Type B pancreatic cell (in vitro differentiated cells): ENCODE measurements at places on chromosomes 5 and 9. TPM values are rescaled to one million over a fixed set of nuclear protein-coding genes. Genes with fewer than 3 reads are reported as not detected.

GRCh38 chr5:177472460-177473442, 683 bp downstream of the DBN1 start:
- peak overlapping the region; percentile 85 for H3K4me3 ChIP-seq
- H3K27me3 ChIP-seq, result no peaks in the 10 kb centered on the region
- peak overlapping the region; percentile 26 for H3K27ac ChIP-seq
- DNase-seq, result no peak
- peaks cover 8% of the 10 kb centered on the region for H3K36me3 ChIP-seq
- H3K4me1 ChIP-seq, result peaks cover 29% of the 10 kb centered on the region

DNA sequence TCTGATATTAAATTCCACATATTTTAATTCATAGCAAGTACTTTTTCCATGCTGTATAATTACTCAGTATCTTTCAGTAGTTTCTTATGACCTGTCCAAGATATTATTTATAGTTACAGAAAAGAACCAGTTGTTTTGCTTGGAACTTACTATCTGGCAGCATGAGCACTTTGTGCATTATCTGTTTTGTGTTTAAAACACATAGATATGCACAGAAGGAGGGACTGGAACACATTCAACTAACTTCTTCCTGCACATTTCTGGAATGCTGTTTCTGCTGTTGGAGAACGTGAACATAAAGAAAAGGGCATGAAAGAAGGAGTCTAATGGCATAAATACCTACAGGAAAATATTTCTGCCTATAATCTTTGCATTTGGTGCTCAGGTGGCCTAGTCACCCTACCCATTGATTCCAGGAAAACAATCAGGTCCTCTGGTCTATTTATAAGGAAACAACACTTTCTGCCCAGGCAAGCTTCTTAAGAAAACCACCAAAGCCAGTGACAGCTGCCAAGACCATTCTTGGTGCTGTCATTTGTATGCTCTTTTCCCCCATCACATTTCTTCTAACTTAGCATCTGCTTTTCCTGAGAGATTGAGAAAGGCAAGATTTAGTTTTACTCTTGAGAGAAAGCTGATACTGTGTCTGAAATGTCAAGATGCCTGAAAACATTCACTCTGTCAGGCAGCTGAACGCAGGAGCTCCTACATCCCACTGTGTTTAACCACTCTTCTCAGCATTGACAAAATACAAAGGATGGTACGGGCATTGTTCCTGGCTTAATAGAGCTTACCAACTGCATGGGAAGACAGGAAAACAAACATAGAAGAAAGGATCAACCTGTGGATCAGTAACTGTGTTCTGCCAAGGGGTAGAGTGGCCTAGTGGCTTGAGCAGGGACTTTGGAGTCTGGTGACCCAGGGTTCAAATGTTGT, 40.3 kb downstream of the RAB3C start:
- DNase-seq, result no peak
- H3K27ac ChIP-seq, result no peak overlapping the region
- H3K36me3 ChIP-seq, result no peaks in the 10 kb centered on the region
- no peak overlapping the region for H3K4me3 ChIP-seq

DNA sequence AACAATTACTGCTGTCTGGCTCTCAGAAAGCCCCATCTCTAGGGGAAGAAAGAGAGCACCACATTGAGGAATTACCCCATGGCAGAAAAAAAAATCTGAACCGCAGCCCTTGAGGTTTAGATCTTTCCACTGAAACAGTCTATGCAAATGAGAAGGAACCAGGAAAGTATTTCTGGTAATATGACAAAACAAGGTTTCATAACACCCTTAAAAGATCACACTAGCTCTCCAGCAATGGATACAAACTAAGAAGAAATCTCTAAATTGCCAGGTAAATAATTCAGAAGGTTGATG, 427.1 kb downstream of the PRELID2 start:
- no peaks in the 10 kb centered on the region for H3K27me3 ChIP-seq
- DNase-seq, result no peak
- no peaks in the 10 kb centered on the region for H3K4me1 ChIP-seq
- H3K36me3 ChIP-seq, result no peaks in the 10 kb centered on the region
- no peak overlapping the region for H3K4me3 ChIP-seq
- H3K27ac ChIP-seq, result no peak overlapping the region

- no peak overlapping the region for H3K27ac ChIP-seq
- H3K4me1 ChIP-seq, result no peaks in the 10 kb centered on the region
- H3K27me3 ChIP-seq, result peaks cover 15% of the 10 kb centered on the region
- DNase-seq, result peak; percentile 76
- no peaks in the 10 kb centered on the region for H3K36me3 ChIP-seq
- no peak overlapping the region for H3K4me3 ChIP-seq
Observed at GRCh38 chr5:141040093-141040770, 10.9 kb upstream of the PCDHB1 start.

- H3K4me3 ChIP-seq, result no peak overlapping the region
- H3K27me3 ChIP-seq, result no peaks in the 10 kb centered on the region
- DNase-seq, result no peak
- H3K27ac ChIP-seq, result no peak overlapping the region
Observed at GRCh38 chr9:128528445-128529160, 23.8 kb upstream of the SPTAN1 start.

DNA sequence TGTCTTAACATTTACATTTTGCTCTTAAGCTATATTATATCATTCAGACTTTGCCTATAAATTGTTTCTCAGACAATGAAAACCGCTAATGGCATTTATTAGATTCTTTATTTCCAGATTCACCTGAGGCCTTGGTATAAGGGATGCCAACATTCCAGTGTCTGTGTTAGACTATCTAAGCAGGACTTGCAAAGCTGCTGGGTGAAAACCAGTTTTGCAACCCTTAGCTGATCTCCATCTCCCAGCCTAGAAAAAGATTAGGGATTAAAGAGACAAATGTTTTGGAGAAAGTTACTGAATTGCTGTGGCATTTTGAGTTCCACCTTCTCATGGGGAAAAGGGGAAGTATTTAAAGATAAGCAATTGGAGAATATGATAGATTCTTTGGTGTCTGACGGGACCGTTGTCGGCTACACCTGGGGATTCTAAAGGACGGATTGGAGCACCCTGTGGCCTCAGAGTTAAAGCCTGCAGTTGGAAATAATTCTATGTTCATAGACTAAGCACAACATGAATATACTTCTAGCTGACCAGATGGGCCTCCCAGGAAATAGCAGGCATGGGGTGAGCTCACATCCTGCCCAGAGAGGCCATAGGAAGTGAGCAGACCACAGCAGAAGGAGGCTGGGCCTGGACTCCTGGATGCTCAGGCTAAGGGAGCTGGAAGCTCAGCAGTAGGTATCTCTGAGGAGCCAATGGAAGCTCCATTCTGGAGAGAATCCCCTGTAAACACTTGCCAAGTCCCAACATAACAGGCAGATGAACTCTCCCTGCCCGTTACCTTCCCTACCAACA, 21.8 kb downstream of the ENTREP1 start:
- H3K27ac ChIP-seq, result peak overlapping the region; percentile 29
- no peaks in the 10 kb centered on the region for H3K4me1 ChIP-seq
- H3K27me3 ChIP-seq, result no peaks in the 10 kb centered on the region
- H3K36me3 ChIP-seq, result no peaks in the 10 kb centered on the region

- H3K4me3 ChIP-seq, result no peak overlapping the region
- H3K27ac ChIP-seq, result no peak overlapping the region
- DNase-seq, result no peak
- no peaks in the 10 kb centered on the region for H3K4me1 ChIP-seq
Observed at GRCh38 chr9:132909311-132909710, 30.6 kb downstream of the SPACA9 start.

GRCh38 chr9:20783057-20784038, 99.3 kb downstream of the FOCAD start:
- no peak overlapping the region for H3K4me3 ChIP-seq
- H3K36me3 ChIP-seq, result peaks cover 23% of the 10 kb centered on the region
- no peaks in the 10 kb centered on the region for H3K27me3 ChIP-seq
- peak overlapping the region; percentile 54 for H3K27ac ChIP-seq
- H3K4me1 ChIP-seq, result no peaks in the 10 kb centered on the region
- no peak for DNase-seq

GRCh38 chr9:9492506-9492905, 1120.3 kb downstream of the PTPRD start:
- H3K36me3 ChIP-seq, result no peaks in the 10 kb centered on the region
- no peak overlapping the region for H3K4me3 ChIP-seq
- no peaks in the 10 kb centered on the region for H3K27me3 ChIP-seq
- no peak for DNase-seq
- H3K27ac ChIP-seq, result no peak overlapping the region

DNA sequence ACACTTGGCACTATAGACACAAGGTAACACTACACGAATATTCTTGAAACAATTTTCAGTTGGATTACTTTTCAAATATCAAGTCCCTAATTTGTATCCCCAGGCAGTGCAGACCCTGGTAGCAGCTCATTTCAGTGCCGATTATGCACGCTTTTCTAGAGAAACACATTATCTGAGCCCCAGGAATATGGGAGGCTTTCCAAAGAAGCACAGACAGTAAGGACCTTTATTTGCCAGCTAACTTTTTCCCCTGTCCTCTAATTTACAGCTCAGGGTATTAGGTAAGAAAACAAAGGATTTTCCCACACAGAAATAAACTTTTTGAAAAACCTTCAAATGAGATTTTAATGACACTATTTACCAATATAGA, 852.3 kb upstream of the DMAC1 start:
- peaks cover 23% of the 10 kb centered on the region for H3K4me1 ChIP-seq
- DNase-seq, result no peak
- H3K27ac ChIP-seq, result no peak overlapping the region
- no peak overlapping the region for H3K4me3 ChIP-seq
- no peaks in the 10 kb centered on the region for H3K27me3 ChIP-seq

TMEM174 gene
- not detected in 2 replicates for total RNA-seq

PTGER4 gene
- 8.0 and 12.0 TPM in 2 replicates for total RNA-seq

PCDHB10 gene
- total RNA-seq, result 2.1 and 3.2 TPM in 2 replicates

TPPP gene
- 3.6 and 5.0 TPM in 2 replicates for total RNA-seq

SLC34A3 gene
- 0.41 and 0.81 TPM in 2 replicates for total RNA-seq

AGXT2 gene
- not detected in 2 replicates for total RNA-seq

SLC23A1 gene
- total RNA-seq, result 1.6 and 2.1 TPM in 2 replicates

PHF24 gene
- 0.19 and 0.88 TPM in 2 replicates for total RNA-seq

GRM6 gene
- total RNA-seq, result not detected in 2 replicates

CARD9 gene
- 2.0 and 2.6 TPM in 2 replicates for total RNA-seq
